ENCODE measurements at places on chromosomes 12 and 14.

DNA sequence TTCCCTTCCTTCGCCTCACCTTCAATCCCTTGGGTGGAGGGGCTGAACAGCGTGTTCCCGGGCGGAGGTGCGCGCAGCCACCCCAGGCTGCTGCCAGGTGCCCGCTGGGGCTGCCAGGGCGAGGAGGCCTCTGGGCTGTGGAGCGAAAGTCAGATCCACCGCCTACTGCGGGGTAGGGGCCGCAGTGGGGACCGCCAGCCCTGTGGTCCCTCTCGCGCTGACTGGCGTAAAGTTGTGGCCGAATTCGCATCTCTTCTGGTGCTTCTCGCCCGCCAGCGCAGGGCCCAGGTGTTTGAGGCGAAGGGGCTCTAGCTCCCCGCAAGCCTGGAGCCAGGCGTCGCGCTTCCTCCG lies 6.9 kb upstream of the HOXC4 start:
- no peak for DNase-seq

GRCh38 chr14:30016002-30016401 lies 88.4 kb upstream of the PRKD1 start:
- peak; percentile 19 for DNase-seq

DNA sequence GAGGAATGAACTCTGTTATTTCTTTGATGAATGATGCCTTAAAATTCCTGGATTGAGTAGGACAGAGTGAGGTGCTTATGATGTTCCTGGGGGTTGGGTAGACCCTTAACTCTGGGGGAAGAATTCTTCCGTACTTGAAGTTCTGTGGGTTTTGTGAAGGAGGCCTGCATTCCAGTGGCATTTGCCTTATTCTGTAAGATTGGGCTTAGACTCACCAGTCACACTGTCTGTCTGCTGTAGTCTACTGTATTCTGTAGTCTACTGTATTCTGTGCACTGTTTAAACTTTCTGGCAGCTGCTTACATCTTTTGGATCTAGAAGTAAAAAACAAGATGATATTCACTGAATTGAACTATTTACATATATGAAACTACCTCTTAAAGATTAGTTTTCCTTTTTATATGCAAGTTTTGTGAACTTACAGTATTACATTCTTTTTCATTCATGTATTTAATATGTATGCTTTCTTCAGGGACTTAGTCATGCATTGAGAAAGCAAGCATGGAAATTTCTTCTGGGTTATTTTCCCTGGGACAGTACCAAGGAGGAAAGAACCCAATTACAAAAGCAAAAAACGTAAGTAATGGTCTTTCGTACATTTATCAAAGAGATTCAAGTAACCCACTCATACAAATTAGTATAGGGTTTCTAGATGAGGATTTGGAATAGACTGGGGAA lies 42.3 kb upstream of the TPH2 start:
- no peak for DNase-seq

DNA sequence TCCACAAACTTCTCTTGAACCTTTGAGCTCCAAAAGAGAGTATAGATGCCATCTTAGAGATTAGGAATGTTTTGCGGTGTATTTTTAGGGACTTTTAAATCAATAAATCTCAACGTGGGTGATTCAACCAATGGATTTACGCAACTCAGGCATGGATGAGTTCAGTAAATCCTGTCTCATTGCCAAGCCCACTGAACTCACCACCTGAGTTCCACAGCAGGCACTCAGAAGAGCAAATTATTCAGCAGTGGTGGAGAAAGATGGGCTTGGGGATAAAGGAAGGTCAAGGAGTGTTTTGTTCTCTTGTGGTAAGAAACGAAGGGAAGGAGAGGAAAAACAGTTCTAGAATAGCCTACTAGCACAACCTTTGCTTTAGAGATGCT lies 68.7 kb upstream of the HMGA2 start:
- no peak for DNase-seq

GRCh38 chr12:51972422-51972812 lies 20.9 kb downstream of the ACVR1B start:
- DNase-seq: no peak

DNA sequence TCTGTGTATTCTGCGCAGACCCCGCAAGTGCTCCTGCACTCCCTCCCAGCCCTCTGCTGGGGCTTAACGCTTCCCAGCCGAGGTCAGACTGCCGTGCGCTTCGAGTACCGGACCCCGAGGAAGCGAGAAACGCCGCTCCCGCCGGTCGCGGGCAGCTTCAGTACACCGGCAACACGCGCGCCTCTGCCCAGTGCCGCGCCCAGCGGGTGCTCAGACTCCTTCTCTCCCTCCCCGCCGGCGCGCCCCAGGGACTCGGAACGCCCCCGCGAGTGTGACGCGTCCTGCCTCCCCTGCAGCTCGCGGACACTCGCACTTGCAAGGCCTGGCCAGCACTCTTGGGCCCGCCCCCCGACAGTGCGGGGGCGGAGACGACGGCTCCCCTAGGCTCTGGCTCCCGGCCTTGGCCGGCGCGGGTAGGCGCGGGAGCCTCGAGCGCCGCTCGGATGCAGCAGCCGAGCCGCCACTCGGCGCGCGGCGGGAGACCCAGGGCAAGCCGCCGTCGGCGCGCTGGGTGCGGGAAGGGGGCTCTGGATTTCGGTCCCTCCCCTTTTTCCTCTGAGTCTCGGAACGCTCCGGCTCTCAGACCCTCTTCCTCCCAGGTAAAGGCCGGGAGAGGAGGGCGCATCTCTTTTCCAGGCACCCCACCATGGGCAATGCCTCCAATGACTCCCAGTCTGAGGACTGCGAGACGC lies at the start of gene PTGER2:
PTGER2 (plus strand) TSS at position 410 of the 692 bp plus-strand sequence; CDS start at position 647, 237 bp downstream.
- DNase-seq: peak; percentile 84

- peak; percentile 71 for DNase-seq
These were observed 10.7 kb downstream of the GPRC5A start for GRCh38 chr12:12902036-12902435.

GRCh38 chr12:47903927-47904712 lies 674 bp downstream of the VDR start:
- DNase-seq: peak; percentile 88

DNA sequence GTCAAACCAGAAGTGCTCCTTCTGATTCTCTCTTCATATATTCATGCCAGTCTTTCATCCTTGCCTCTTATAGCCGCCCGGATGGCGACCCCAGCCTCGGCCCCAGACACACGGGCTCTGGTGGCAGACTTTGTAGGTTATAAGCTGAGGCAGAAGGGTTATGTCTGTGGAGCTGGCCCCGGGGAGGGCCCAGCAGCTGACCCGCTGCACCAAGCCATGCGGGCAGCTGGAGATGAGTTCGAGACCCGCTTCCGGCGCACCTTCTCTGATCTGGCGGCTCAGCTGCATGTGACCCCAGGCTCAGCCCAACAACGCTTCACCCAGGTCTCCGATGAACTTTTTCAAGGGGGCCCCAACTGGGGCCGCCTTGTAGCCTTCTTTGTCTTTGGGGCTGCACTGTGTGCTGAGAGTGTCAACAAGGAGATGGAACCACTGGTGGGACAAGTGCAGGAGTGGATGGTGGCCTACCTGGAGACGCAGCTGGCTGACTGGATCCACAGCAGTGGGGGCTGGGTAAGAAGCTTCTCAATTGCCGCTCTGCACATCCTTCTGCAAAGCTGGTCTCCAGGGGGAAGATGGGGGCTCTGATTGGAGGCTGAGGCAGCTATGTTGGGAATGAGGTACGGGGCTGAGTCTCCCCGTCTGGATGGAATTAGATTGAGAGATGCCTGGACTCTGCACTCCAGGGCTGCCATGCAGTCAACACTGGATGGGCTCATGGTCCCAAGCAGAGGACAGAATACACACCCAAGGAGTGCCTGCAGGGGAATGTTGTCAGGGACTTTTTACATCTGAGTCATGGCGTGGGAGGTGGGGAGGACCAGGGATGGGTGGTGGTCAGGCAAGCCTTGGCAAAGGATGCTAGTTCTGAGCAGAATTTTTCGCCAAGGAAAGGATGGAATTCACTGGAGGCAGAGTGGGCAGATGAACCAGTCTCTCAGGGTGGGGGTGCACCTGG lies 1.3 kb downstream of the BCL2L2 start:
- DNase-seq: peak; percentile 45

- no peak for DNase-seq
These were observed 40.0 kb downstream of the FBXW8 start for GRCh38 chr12:116950628-116951325.

- DNase-seq: peak; percentile 75
These were observed 25.0 kb upstream of the CIT start for GRCh38 chr12:119902084-119902509.

GRCh38 chr14:64761441-64762043 lies 57.3 kb downstream of the PLEKHG3 start:
- peak; percentile 48 for DNase-seq
